ENCODE measurements at places on chromosomes 13 and 19. TPM values are rescaled to one million over a fixed set of nuclear protein-coding genes. Genes with fewer than 3 reads are reported as not detected.

- no peak for DNase-seq
These were observed 3.5 kb upstream of the SBNO2 start for GRCh38 chr19:1177322-1178114.

GRCh38 chr13:46621133-46621532 is 68.2 kb downstream of the LRCH1 start:
- DNase-seq: no peak

Gene POLR2E
- total RNA-seq: 336 TPM

DNA sequence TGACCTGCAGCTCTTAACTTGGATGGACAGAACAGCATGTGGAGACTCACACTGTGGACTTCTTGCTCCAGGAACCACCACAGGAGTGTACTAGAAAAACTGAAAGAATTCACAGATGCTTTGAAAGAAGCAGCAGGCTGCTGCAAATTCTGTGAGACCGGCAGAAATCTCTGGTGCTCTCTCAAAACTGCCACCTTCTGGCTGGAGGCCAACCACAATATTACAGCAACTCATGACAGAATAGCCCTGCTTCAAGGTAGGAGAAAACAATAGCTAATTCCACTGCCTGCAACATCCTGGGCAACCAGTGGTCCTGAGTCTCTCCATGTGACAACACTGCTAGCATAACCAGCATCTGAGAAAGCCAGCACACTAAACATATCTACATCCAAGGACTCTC is 26.9 kb downstream of the CDK8 start:
- DNase-seq: no peak

Gene CYP2S1
- 9.1 TPM for total RNA-seq

DNA sequence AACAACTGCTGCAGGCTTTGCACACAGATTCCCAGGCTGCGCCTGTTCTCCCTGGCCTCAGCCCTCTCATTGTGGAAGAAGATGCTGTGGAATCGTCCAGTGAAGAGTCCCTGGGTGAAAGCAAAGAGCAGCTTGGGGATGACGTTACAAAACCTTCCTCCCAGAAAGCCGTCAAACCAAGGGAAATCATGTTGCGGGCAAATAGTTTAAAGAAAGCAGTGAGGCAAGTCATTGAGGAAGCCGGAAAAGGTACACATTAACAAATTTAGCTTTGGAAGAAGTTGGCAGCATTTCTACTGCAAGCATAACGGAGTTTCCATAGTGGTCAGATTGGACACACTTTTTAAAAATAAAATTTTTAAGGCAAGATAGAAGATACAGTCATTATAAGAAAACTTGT is 82.9 kb upstream of the AKAP11 start:
- no peak for DNase-seq

Gene SLAIN1
- total RNA-seq: 3.4 TPM

DNA sequence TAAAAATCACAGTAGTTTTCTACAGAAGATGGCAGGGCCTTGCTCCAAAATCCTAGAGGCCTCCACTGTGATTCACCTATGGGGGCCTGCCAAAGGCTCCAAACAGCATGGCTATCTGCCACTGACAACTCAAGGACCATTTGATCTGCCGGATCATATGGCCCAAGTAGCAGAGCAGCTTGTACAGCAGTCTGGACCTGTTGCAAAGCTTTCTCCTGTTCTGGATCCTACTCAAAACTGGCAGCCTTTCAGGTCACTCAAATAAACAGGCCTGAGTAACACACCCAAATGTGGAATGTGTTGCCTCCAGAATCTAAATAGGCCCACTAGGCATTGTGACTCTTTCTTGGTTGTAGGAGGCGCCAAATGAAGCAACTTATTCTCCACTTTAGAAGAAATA is 1049.3 kb downstream of the PCDH9 start:
- no peak for DNase-seq

Gene KLHL1
- 0.34 TPM for total RNA-seq

DNA sequence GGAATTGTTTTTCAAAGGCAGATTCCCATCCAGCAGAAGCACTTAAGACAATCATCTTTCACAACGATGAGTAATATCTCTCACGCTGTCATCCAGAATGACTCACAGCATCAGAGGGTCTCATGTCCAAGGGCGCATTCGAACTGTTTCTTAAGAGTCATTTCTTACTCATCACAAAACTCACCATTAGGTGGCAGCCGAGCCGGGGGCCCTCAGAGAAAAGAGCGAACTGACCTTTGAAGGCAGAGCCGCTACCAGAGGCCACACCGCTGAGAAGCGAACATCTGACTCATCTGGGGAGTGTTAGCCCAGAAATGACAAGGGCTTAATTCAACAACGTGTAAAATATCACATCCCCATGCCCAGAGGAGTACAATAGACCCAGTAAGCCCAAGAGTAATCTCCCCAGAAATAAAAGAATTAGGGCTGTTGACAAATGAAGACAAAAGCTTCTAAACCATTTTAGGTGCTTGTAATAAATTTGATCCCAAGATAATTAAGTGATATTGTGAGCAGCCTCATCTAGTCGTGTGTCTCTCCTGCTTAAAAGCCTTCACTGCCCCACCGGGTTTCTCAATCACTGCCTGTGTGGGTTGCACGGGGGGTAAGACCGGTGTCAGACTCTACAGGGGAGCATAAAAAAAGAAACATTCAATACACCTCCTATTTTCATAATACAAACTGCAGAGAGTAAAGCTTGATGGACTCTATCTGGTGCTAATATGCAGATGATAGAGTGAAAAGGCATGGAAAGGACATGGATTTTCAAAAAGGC is 96.2 kb downstream of the CYSLTR2 start:
- DNase-seq: peak; percentile 50

DNA sequence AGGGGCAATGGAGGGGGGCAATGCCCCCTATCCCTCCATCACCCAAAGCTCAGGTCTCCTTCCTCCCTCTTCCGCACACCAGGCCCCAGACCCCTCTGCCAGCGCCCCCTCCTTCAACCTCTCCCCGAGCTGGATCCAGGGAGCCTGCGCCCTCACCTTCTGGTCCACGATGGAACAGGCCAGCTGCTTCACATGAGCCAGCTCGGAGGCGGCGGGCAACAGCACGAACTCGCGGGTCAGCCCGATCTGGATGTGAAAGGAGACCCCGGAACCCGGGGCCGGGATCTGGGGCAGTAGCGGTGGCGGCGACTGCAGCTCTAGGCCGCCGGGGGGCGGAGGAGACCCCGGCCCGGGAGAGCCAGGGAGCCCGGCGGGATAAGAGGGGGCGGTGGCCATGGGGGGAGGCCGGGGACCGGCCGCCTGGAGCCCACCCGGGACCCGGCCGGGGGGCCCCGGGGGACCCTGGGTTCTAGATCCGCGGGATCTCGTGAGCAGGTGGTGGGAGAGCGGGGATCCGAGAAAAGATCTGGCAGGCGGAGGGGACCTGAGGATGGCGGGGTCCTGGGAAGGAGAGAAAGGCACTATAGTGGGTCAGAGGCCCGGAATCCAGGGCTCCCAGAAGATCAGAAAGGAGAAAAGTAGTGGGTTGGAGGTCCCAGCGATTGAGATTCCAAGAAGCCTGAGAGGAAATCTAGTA is 791 bp downstream of the PRKD2 start:
- no peak for DNase-seq

DNA sequence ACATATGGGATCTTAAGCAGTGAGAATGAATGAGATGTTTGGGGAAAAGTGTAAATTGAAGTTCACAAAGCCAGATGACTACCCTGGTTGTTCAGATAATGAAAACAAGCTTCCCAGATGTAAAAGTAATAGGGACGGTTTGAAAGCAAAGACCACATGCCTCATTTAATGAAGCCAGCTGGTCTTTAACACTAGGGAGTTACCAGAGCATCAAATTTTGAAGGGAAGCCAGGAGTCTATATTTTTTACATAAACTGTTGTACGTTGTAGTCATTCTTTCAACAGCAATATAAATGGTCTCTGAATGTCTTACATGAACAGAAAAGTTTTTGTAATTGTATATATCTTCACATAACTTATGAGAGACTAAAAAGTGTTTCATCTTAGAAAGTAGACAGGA is 2604.5 kb upstream of the PCDH20 start:
- DNase-seq: no peak

GRCh38 chr19:39328046-39328705 is 7.5 kb upstream of the LRFN1 start:
- no peak for DNase-seq

Gene MEX3D
- 88.8 TPM for total RNA-seq

GRCh38 chr13:99507986-99508385 is 6.7 kb downstream of the TM9SF2 start:
- DNase-seq: no peak

Gene FAM216B
- total RNA-seq: not detected

GRCh38 chr13:25768838-25769237 is 283.0 kb downstream of the SHISA2 start:
- no peak for DNase-seq

Gene COL5A3
- total RNA-seq: 2.6 TPM

Gene CEACAM3
- total RNA-seq: not detected

Gene LILRB5
- not detected for total RNA-seq

GRCh38 chr19:8030960-8031359 is 21.6 kb upstream of the CCL25 start:
- no peak for DNase-seq

Gene ZNF728
- not detected for total RNA-seq

Gene LONP1
- total RNA-seq: 123 TPM

GRCh38 chr13:33543631-33544265 is 258.2 kb upstream of the STARD13 start:
- no peak for DNase-seq

Gene DPRX
- not detected for total RNA-seq

- DNase-seq: no peak
These were observed 25.6 kb downstream of the SHISA2 start for GRCh38 chr13:26026211-26026610.

DNA sequence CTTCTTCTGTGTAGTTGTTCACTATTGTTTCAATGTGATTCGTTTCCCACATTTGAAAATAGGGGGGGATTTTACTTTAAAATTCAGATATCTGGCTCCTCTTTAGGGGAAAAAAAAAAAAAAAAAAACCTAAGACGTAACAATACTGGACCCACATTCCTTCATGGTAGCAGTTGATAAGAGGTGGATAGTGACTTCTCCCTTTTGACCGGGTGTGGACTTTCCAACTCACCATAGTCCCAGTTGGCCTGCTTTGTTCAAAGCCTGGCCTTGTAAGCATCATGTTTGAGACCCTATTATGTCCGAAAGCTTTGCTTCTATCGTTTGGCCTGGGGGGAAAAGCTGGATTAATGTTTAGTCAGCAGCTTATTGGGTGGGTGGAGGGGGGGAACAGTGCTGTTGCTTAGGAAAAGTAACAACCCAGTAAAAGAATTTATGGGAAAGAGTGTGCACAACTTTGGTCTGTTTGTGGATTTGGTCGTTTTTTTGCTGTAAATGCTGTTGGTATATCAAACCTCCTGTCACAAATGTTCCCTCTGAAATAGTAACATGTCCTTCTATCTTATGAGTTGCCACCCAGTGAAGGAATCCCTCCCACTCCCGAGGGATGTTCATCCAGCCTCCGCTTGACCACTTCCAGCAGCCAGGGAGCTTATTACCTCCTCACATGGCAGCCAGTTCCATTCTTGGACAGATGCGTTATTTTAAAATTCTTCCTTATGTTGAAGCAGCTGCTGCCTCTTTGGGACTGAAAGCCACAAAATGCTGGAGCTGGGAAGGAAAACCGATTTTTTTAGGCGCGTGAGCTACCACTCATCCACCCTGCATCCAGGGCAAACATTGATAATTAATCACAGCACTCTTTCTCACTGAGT is 10.4 kb downstream of the SAMD4B start:
- no peak for DNase-seq

- no peak for DNase-seq
These were observed 154.2 kb upstream of the MYO16 start for GRCh38 chr13:108475181-108475580.

DNA sequence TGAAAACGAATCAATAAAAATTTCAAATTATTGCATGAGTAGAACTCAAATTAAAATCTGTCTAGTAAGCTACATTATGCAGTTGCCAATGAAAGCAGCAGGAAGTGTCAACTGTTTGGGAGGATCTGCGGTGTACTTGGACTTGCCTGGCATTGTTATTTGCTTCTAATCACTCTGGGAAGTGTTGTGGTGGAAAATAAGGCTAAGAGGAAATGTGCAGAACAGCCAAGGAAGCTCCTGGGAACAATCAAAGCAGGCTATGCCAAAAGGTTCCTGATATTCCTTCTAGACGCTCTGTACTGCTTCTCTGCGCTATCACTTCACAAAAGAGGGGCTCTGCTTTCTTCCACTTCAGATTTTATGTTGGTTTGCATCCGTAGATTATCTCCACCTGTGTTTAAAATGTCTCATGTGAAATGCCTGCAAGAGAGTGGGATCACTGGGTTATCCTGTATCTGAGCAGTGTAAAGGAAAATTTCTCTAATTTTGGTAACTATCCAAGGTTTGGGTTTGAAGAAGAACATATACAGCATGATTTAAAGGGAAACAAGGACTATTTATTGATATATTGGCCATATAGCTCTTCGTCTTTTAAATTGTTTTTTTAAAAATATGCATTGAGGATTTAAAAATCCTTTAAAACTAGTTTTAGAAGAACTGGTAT is 182.7 kb upstream of the CSNK1A1L start:
- peak; percentile 84 for DNase-seq

DNA sequence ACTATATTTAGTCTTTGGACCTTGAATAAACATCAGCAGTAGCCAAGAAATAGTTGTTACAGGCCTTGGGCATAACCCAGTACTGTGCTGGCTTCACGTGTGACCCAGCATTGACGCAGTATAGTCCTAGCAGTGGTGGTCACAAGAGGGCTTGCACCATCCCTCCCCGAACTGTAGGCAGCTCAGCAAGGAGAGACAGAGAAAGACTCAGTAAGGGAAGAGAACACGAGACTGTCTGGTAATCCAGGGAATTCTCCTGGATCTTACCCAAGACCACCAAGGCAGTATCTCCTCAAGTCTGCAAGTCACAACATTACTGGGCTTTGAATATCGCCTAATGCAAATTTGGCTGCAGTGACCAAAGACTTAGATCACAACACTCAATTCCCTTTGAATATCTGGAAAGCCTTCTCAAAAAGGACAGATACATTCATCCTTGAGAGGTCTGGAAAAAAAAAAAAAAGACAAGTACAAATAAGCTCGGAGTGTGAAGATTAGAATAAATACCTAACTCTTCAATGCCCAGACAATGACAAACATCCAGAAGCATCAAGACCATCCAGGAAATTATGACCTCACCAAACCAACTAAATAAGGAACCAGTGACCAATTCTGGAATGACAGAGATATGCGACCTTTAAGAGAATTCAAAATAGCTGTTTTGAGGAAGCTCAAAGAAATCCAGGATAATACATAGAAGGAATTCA is 39.7 kb downstream of the CAB39L start:
- DNase-seq: no peak

GRCh38 chr19:42762789-42763188 is 2.7 kb downstream of the PSG8 start:
- no peak for DNase-seq

DNA sequence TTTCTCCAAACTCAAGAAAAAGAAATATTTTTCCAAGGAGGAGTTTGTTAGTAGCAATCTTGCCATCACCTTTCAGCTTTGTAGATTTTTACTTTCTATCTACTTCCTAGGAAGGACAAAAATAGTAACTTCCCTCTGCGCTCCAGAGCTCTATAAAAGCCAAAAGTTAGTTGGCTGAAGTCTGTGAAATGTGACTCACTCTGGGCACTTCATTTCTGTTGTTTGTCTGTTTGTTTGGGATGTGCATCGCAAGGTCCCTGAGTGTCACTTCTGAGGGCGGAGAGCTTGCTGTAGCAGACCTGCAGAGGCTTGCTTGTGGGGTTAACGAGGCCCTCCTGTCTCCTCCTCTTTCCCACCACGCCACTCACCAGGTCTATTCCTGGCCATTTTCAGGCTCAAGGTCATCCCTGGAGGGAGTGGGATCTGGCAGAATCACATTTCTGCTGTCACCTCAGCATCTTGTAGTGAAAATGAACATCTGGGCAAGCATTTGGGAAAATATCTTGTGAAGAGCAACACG is 307.6 kb downstream of the GPC6 start:
- no peak for DNase-seq

GRCh38 chr13:44790289-44790688 is 199.0 kb downstream of the NUFIP1 start:
- DNase-seq: no peak

Gene SPRED3
- 8.5 TPM for total RNA-seq
